Activated CD8-positive, alpha-beta memory T cell treated with anti-CD3 and anti-CD28 coated beads for 1 hour (primary cell): ENCODE measurements at places on chromosomes 2 and 18.

GRCh38 chr18:13446610-13447461 lies 228.3 kb downstream of the LDLRAD4 start:
- DNase-seq: no peak

DNA sequence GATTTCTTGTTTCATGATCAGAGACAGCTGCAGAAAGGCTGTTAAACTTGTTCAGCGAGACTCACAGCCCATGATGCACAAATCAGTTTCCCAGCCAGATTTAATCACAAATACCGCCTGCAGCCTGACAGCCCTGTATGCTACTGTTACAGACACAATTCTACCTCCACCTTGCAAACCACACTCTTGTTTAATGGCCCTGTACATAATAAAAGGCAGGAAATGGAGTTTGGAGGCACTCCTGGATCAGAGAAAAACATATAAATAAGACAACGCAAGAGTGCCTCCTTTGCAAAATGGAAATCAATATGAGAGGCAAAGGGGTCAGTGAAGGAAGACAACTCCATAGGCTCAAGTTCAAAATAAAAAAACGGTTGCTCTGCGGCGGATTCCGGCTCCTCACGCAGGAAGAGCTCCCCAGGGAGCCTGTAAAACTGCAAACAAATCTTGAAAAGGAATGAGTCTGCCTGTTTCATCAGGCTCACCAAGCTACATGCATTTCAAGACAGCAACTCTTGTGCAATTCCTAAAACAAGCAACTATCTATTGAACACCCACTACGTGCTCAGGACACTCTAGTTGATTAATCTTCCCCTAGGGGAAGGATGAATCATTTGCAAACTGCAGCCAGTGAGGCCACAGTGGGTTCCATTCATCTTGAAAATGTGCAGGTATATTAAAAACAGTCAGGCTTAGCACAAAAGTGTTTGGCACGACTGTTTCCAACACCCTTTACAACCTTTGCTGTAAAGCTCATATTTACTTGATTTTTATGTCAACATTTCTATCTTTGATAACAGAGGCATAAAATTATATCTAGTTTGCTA lies 37.5 kb downstream of the TBC1D8 start:
- DNase-seq: no peak

DNA sequence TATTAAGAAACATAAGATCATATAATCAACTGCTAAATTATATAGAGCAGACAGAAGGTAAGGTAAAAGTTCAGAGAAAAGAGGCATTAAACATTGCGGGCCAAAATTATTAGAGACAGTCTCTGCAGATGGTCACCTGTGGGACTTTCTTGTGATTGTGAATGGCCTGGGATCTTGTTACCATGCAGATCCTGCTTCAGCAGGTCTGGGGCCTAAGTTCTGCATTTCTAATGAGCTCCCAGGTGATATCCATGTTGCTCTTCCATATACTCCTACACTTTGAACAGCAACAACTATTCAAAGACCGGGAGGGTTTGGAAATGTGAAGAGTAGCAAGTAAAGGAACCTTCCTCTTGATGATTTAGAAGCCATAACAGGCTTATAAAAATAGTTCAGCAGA lies 8.5 kb upstream of the ETAA1 start:
- no peak for DNase-seq

GRCh38 chr2:37418956-37419355 lies 74.5 kb downstream of the QPCT start:
- DNase-seq: no peak

DNA sequence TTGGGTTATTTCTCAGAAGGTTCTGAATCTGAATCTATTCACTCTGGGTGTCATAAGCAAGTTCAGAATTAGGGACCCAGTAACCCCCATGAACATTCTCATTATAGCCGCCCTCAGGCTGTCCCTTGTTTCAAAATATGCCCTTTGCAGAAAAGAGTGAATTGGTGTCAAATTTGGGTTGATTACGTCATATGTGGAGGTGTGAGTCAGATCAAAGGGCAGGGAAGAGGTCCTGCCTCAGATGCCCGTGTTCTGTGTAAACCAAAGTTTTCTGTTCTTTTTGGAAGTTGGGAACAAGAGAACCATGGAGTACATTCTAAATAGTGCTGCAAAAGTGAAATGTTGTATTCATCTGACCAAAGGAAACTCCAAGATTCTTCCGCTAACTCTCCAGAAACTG lies 5.8 kb downstream of the FAM110C start:
- DNase-seq: no peak

- no peak for DNase-seq
Observed at GRCh38 chr2:173556816-173557215, 202.1 kb downstream of the CDCA7 start.

DNA sequence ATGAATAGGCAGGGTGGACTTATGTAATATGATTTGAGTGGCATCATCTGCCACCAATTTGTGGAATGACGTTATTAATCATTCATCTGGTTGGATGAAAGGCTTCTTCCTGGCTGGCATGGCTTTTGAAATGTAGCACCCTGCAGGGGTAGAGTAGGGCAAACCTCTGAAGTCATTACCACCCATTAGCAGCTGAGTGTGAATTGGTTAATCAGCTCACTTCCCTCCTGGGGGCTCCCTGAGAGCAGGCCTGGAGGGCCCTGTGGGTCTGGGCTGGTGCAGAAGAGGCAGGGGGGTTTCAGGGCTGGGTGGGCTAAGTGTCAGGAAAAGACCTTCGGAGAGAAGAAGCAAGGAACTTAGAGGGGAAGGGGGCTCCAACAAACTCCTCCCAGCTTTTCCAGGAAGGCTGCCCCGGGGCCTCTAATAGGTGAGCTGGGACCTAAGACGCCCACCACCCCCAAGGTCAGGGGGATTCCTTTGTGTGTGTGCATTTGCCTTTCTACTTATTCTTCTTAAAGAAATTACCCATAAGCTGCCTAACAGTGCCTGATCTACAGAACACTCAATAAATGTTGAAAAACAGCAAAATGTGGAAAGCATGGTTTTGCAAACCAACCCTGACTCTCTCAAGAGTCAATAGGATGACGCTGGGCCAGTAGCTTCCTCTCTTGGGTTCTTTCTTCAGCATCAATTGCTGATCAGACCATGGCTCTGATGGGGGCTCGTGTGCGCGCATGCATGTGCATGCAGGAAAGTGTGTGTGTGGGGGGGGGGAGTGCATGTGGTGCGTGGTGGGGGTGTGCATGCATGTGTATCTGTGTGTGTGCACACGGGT lies 49.7 kb upstream of the ZNF516 start:
- DNase-seq: no peak

DNA sequence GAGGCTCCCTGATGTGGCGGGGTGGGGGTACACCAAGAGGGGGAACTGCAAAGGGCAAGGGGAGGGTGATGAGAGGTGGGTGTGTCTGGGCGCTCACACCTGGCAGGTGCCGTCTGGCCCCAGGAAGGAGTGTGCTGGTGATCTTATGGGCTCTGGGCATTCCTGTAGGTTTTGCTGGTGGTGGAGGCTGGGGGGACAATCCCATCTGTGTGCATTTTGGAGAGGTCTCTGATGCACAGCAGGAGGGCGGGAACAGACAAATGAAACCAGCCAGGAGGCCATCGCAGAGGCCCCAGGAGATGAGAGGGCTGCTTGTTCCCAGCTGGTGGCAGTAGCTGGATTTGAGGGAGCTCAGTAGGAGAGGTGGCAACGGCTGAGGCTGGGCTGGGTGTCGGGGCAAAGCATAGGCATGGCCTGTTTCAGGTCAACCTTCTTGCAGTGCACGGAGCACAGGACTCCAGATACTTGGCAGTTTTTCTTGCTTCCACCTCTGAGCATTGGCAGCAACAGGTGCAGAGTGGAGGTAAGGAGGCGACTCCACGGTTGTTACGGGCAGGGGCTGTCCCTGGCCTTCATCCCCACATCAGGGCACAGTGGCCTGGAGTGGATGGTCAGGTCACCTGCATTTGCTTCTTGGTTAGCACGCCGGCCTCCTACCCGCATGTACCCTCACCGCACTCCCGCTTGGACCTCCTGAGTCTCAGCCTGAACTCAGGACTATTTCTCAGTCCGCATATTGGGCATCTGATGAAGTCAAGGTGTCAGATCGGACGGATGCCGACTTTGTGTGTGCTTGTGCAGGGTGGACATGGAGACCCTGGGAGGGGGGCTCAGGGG lies 194.2 kb upstream of the HDAC4 start:
- DNase-seq: no peak

GRCh38 chr2:152549423-152549822 lies 167.8 kb downstream of the PRPF40A start:
- DNase-seq: no peak

GRCh38 chr2:156476850-156477206 lies 40.6 kb downstream of the GPD2 start:
- DNase-seq: no peak

GRCh38 chr2:43139996-43140621 lies 86.3 kb downstream of the ZFP36L2 start:
- DNase-seq: no peak

DNA sequence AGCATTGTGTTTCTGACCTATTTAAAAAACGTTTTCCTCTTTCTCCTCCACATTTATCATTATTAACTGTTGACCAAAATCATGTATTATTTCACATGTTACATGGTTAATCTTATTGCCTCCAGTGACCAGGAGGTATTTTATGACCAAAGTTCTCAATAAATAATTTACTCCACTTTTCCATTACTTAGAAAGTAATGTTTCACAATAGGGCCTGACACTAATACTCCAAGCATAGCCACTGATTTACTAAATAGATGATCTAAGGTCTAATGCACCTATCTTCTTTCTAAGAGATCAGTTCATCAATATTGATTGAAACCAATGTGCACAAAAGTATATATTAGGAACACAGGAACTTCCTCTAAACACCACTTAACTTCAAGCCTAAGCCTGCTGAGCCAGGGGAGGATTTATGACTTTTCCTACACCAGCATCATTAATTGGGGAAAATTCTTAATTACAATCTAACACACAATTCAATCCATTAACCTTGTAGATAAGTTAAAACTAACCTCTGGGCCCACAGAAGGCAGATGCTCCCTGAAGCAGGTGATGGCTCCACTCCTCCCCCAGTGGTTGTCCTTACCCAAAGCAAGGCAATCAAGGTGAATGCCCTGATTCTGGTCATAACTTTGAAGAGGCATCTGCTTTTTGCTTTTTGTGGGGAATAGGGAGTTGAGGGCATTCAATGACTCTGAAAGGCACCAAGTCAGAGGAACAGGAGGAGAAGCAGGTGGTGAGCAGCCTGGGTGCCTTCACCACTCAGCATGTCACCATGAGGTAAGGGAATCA lies 33.9 kb downstream of the RBMS1 start:
- DNase-seq: no peak

DNA sequence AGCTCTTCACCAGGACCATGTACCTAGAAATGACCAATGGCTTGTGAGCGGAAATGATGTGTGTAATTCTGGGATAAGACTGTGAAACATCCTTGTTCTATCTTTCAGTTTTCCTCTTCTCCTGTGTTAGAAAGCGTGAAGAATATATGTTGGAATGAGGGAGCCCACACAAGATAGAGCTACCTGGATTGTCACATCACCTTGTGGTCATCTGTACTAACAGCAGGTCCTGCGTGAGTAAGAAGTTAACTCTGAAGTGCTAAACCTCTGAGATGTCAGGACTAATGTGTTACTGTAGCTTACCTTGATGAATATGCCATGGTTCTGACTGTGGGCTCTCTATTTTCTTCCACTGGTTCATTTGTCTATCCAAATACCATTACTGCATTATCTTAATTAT lies 75.6 kb downstream of the FASTKD2 start:
- no peak for DNase-seq

- DNase-seq: no peak
Observed at GRCh38 chr18:25144820-25145219, 207.1 kb downstream of the ZNF521 start.

GRCh38 chr2:74375838-74376237 lies 4.3 kb downstream of the DCTN1 start:
- no peak for DNase-seq

GRCh38 chr2:144052083-144052482 lies 467.8 kb downstream of the ZEB2 start:
- no peak for DNase-seq

GRCh38 chr2:100754951-100755350 lies 65.0 kb upstream of the NPAS2 start:
- DNase-seq: no peak

DNA sequence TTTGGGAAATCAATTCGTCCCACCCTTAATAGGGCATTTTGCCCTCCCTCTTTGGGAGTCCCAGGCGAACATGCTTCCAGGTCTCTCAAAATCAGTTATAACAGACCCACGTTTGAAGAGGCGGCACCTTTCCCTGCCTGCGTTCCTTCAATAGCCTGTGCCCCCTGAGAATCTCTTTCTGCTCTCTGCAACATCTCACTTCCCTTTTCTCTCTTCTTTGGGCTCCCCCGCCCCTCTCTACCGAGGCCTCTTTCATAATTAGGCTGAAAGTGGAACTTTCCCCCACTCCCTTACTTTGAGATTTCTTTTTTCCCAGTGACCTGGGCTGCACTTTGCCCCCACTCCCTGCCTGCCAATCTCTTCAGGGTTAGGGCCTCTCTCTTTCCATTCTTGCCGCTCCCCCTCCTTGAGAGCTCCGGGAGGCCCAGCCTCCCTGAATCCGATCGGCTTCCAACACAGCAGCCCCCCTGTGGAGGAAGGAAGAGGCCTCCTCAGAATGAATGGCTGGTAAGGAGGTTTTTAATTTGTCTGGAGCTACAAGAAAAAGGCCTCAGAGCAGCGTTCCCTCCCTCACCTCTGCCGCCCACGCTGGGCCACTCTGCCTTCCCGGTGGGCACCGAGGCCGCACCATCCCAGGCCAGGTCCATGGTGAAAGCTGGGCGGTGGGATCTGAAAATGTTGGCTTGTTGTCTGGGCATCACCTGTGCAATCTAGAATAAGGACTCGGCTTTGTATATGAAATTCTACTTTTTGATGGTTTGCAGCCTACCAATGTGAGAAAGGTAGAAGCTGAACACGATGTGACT lies 162.6 kb upstream of the SIX3 start:
- DNase-seq: no peak

GRCh38 chr2:101112772-101113157 lies 38.4 kb downstream of the TBC1D8 start:
- DNase-seq: no peak

DNA sequence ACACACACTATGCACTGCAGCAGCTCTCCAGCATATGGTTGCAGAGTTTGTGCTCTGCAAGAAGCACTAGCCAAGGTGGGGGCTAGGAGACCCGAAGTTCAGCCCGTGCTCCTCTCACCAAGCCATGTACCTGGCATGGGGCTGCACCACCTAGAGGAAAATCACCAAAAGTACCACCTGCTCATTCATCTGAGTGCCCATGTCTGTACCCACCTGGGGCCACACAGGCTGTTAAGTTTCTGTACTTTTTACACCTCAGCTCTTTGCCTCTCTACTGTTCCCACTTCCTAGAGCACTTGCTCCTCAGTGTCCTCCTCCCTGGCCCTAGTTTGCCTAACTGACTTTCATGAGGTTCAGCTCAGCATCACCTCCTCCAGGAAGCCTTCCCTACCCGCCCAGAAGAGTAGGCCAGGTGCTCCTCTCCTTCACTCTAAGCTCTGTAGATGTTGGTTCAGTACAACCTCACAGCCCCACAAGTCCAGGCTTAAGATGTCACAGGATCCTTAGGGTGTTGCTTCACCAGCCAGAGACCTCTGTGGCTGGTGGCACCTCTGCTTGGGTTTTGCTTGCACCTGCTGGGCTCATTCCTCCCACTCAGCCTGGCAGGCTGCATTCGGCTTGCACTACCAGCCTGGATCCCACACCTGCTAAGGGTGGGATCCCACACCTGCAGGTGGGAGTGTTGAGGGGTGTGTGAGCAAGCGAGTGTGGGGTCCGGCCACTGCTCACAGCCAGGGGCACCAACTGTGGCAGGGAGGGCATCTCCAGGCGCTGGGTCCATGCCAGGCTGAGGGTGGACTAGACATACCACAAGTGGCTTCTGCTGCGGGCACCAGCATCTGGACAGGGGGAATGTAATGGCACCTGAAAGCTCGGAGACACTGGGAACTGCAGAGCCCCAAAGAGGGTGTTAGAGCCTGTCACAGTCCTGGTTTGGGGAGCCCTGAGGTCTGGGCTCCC lies 10.2 kb upstream of the TFCP2L1 start:
- DNase-seq: no peak
